ENCODE measurements at places on chromosomes 2 and 18. TPM values are rescaled to one million over a fixed set of nuclear protein-coding genes. Genes with fewer than 3 reads are reported as not detected.

- DNase-seq = no peak
Measured at GRCh38 chr2:190685333-190685732, 36.5 kb downstream of the NAB1 start.

DSC3 gene
- 0.43 TPM for total RNA-seq

DNA sequence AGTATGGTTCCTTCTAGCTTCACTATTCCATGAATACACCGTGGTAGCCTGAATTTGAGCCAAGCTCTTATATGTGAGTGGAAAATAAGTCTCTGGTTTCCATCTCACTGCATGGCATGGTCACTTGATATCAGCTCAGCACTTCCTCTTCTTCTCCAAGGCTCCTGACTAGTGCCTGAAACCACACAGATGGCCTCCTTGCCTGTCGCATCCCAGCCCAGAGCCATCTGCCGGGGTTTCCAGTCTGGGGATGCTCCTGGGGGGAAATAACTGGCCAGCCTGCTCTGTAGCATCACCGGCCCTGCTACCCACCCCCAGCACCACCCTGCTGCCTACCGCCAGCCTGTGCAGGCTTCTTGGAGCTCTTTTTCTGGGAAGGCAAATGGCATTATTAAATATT is 7.7 kb upstream of the MARCHF4 start:
- no peak for DNase-seq

DNA sequence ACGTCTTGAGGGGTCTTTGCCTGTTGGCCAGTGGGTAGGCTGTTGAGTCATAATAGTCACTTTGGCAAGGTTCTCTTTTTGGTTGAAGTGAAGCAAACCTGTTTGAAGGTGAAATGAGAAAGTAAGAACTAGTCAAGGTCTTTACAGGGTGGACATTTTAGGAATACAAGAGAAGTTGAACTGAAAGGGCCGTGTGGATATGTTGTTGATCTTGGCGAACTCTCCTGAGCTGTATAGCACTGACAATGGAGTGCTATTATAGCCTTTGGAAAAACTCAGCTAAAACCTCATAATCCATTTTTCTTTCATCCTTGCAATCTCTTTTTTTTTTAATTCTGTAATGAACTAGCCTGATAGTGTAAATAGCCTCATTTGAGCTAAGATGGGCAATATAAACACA is 248.1 kb downstream of the MEIS1 start:
- DNase-seq = no peak

DNA sequence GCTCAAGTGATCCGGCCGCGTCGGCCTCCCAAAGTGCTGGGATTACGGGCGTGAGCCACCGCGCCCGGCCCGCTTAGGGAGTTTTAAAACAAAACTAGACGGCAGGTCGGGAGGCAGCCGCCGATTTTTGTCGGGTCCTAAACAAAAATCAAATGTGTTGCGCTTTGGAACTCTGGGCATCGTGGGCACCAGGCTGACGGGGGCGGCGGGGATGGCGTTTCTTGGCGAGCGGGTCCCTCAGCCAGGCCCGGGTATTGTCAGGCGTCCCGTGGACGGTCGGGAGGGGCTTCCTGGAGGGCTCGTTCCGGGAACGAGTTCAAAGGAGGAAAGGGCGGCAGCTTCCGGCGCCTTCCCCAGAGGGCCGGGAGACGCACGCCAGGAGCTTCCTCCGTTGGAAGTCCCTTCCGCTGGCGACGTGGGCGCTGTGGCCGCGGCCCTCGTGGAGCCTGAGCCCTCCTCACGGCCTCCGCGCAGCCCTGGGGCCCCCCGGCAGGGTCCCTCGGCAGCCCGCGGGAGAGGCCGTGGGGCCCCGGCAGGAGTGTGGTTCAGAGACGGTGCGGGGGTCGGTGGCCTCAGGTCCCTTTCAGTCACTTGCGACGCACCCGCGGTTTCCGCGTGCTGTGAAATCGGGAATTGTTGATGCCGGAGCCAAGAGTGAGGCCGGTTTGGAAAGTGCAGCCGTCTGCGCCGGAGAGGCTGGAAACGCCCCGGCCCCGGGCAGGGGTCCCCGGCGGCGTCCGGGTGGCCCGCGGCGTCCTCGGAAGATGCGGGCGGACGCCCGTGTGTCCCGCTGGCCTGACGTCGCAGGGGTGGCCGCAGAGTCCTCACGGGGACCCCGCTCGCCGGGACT is 59.3 kb downstream of the EMILIN2 start:
- peak; percentile 57 for DNase-seq

CLIP4 gene
- total RNA-seq = 61.5 TPM

DNA sequence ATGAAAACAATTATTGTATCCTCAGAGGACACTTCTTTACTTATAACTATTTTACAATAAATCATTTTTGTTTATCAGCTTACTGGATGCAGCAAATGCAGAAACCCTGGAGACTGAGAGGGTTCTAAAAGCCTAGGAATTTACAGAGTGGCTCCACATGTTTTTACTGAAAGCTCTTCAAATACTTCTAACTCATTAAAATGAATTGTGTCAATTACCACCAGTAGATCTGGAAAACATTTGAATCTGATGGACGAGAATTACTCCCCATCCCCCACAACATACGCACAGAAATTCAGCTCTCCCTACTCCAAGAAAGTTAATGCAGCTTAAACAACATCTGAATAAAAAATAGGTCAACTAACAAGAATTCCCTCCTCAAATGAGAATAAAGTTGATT is 319.8 kb upstream of the FIGN start:
- DNase-seq = no peak

THAP4 gene
- 36.7 TPM for total RNA-seq

- DNase-seq = no peak
Measured at GRCh38 chr18:22174341-22175145, 5.2 kb downstream of the GATA6 start.

DNA sequence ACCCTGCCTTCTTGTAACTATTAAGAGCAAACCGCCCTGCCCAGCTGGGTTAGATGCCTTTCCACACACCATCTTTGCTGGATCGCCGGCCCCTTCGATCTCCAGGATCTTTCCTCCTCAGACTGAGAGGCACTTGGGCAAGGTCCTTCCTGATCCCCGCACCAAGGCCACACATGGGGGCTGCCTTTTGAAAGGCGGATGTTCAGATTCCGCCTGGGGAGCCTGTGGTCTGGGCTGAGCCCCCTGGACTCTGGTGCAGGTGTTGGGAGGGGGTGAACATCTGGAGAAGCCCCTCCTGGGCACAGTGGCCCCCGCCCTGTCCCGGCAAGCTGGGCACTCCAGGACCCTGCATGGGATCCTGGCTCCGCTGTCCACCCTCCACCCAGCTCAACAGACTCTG is 135.4 kb upstream of the HDAC4 start:
- DNase-seq = no peak
